Activated CD8-positive, alpha-beta memory T cell treated with anti-CD3 and anti-CD28 coated beads for 4 hours (primary cell): ENCODE measurements at places on chromosomes 2 and 18.

DNA sequence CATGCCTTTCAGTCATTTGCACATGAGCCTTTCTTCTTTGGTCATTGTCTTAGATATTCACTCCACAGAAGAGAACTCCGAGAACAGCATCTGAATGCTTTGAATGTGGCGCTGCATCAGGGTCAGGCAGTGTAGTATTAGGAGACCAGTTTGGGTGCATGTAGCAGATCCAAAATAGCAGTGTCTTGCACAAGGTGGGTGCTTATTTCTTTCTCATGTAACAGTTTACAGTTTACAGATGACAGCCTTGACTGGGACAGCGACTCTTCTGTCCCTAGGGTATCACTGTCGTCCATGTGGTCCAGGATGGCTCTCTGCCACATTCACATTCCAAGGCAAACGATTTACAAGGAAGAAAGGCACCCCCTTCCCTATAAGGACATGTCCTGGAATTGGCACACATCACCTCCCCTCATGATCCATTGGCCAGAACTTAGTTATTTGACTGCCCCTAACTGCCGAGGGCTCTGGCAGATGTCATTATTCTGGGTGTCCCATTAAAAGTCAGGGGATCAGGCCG is 101.0 kb downstream of the STPG4 start:
- DNase-seq = no peak

DNA sequence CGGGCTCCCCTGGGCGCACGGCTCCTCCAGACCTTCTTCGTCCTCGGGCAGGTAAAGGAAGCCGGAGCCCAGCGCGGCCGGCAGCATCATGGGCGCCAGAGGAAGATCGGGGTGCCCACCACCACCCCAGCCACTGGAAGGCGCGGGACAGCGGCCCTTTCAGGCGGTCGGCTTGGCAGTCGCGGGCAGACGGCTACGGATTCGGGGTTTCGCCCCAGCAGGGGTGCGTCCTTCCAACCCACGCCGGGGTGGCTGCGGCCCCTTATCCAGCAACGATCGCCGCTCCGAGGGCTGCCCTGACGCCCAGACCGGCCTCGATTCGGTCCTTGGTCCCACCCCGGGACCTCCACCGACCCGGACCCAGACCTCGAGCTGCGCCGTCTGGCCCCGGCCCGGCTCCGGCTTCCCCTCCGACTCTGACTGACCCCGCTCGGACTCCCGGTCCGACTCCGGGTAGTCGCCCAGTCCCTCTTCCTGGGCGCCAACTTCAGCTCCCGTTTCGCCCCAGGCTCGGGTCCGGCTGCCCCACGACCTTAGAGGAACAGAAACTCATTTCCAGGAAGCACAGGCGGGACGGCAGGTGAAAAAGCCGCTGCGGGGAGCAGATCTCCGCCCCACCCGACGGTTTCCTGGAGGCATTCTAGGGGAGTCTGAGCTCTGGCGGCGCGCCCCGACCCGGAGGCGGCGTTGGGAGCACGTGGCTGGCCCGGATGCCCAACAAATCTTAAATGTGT is 30.2 kb upstream of the SSB start:
- no peak for DNase-seq

DNA sequence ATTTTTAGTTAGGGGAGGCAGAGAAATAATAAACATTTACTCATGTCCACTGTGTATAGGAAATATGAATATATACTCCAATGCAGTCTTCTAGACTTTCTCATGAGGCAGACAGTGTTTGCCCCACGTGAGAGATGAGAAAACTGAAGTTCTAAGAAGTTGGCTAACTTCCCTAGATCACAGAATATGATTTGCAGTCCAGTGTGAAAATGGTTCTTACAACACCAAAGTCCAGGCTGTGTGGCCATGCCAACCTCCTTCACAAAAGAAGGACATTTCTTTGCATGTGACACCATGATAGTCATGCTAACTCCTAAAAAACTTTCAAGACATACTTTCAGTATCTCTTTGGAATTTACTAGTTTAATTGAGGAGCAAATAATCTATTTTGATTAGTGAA is 143.7 kb downstream of the IRS1 start:
- DNase-seq = no peak

DNA sequence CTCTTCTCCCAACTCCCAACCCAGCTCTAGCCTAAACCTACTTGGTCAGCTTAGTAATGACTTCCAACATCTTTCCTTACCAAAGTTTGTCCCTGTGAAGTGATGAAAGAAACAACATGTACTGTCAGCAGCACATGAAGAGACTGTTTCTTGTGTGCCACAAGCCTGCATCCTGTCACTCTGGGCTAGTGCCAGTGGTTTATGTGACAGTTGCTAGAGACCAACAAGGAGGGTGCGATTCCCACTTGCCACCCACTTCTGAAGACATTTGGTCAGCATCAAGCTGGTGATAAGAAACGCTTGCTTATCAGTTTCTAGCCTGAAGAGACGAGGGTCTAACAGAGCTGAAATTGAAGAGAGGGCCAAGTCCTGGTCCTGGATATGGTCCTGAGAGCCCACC is 132.6 kb downstream of the COL4A4 start:
- DNase-seq = no peak

- DNase-seq = no peak
Measured at GRCh38 chr2:203871371-203871983, 3.9 kb downstream of the CTLA4 start.

- no peak for DNase-seq
Measured at GRCh38 chr2:71129114-71129901, 721 bp downstream of the MCEE start.
